ENCODE measurements at places on chromosomes 4 and X.
A peak's percentile ranks its signal among the peaks of the same experiment; 100 is the strongest.

- DNase-seq = no peak
Observed at GRCh38 chr4:25916870-25917269, 2.9 kb downstream of the SMIM20 start.

GRCh38 chr4:17810260-17811077 lies at the start of the genes DCAF16 and NCAPG:
Gene DCAF16, minus strand, starts transcription at chr4:17810757. Its CDS starts 6,616 bp downstream, at chr4:17804141.
Gene NCAPG, plus strand, starts transcription at chr4:17810979. Its CDS starts 99 bp downstream, at chr4:17811078.
- DNase-seq = peak; percentile 100

- no peak for DNase-seq
Observed at GRCh38 chr4:48270523-48270897, 872 bp upstream of the TEC start.

- no peak for DNase-seq
Observed at GRCh38 chr4:83114576-83114975, at the start of gene PLAC8. Gene PLAC8, minus strand, starts transcription at chr4:83114729. Its CDS starts 6,808 bp downstream, at chr4:83107921.

GRCh38 chrX:133495464-133496391 lies 80.4 kb upstream of the GPC4 start:
- no peak for DNase-seq

Data from upper lobe of right lung (tissue), 1 donor.